ACHN (cell line): ENCODE measurements at places on chromosomes 6 and 20.

GRCh38 chr6:33390767-33391277, 801 bp upstream of the KIFC1 start:
- no peak for DNase-seq

DNA sequence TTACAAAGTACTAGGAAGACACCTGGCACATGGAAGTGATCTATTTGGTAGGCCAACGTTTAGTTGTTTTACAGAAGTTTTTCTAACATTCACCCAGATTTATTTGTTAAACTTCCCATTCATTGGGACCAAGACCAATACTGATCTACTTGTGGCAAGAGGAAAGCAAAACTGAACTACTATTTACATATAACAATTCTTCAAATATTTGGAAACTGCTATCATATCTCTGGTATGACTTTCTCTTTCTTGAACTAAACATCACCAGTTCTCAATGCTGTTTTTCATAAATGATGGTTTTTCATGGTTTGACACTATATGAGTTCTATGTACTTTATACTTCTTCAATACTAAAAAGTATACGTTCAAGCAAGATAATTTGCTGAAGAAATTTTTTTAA, 189.2 kb downstream of the ASCC3 start:
- no peak for DNase-seq

- no peak for DNase-seq
Observed at GRCh38 chr6:91387290-91388059, 800.6 kb upstream of the MAP3K7 start.

DNA sequence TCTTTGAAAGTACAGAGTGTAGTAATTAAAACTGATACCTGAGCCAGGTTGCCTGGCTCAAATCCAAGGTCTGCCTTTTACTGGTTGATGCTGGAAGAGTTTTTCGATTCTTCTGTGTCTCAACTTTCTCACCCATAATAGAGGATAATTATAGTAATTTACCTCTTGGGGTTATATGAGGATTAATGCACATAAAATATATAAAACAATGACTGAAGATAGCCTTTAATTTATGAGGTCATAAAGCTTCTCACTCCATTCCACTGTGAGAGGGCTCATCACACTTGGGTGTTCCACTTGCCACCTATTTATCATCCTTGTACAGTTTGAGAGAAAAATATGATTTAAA, 10.2 kb downstream of the HLA-DRB5 start:
- DNase-seq = no peak

- no peak for DNase-seq
Observed at GRCh38 chr6:135604035-135604860, 106.7 kb upstream of the AHI1 start.

DNA sequence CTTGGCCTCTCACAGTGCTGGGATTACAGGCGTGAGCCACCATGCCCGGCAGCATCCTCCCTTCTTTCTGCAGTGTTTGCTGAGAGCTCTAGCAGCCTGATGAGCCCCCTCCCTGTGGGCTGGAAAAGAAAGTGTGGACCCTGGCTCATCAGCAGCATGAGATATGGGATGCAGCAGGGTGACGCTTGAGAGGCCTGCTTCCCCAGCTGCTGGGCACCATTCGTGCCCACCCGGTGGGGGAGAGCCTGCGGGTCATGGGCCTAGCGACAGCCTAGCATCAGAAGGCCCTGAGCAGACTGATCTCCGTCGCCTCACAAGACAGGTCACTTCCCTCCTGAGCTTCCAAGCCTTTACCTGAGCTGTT, 16.0 kb upstream of the CCDC167 start:
- no peak for DNase-seq

- DNase-seq = peak; percentile 49
Observed at GRCh38 chr6:6781172-6781872, 192.8 kb downstream of the LY86 start.

- no peak for DNase-seq
Observed at GRCh38 chr20:3997446-3997845, 17.9 kb downstream of the RNF24 start.
